IPS-NIHi11 (cell line): ENCODE measurements at places on chromosomes 4 and X.

- no peak for DNase-seq
Observed at GRCh38 chr4:95610061-95610569, 61.3 kb upstream of the UNC5C start.

DNA sequence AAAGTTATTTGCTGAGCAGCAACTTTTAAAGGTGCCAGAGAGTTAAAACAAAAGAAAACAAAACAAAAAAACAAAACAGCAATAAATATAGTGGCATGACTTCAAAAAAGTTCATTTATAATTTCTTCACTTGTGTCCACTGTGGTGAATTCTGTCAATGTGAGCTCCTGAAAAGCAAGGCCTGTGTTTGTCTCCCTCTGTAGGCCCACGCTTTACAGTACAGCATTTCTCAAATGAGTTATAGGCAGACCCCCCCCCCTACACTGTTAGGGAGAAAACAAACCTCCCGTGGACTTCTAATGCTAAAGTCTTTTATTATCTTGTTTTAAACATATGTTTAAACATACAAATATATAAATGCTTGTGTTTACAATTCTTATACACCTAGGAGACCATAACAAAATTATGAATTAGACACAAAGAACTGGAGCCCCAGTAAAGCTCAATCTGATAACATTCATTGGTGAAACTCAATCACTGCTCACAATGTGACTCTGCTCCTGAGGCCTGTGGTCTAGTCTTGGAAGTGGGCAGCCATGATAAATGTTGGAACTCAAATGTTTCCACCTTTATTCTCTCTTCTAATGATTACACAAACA, 47.0 kb upstream of the SCOC start:
- DNase-seq: peak; percentile 66

DNA sequence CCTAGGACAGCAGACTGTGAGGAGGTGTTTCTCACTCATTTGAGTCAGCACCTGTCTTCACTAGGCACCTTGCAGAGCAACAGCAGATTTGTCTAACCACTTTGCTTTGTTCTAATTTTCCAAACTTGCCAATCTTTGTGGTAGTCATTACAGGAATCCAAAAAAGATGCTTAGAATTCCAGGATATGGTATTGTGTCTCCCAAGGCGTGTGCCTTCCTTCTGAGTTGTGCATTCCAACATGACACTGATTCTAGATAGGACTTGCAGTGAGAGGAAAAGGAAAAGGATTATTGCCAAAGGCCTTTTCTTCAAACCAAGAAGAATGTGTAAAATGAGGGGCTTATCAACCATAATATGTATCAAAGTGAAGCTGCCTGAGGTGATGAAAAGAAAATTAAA, 126.2 kb downstream of the MAPK10 start:
- DNase-seq: no peak

DNA sequence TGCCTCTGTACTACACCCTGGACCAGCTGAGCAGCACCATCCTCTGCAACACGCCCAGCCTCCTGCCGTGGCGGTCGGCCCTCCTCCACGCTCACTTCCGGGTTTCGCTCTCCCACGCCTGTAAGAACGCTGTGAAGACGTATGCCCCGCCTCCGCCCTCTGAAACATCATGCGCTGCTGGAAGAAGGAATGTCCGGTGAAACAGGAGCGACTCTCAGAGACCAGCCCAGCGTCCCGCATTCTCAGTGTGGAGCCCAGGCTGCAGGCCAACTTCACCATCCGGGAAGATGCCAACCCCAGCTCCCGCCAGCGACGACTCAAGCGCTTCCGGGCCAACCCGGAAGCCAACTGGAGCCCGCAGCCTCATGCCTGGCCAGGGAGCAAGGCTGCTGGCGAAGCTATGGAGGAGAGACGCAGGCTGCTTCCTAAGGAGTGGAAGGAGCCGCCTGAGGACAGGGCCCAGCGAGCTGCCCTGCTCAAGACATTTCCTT, 186.1 kb upstream of the SLITRK2 start:
- no peak for DNase-seq

DNA sequence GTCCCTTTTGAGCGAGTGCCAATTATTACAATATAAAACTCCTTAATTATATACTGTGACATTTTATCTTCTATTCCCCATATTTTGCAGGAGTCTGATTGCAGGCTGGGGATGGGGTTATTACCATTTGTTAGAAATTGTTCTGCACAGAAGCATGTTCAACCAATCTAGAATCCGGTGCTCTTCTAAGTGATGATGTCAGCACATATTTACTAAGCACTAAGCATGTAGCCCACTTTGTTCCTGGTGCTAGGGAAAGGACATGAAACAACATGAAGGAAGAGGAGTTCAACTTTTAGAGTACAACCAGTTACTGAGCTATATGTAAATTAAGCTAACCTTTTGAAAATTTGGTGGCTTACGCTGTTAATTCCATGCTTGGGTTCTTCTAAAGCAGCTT, 52.8 kb upstream of the IL1RAPL2 start:
- no peak for DNase-seq

DNA sequence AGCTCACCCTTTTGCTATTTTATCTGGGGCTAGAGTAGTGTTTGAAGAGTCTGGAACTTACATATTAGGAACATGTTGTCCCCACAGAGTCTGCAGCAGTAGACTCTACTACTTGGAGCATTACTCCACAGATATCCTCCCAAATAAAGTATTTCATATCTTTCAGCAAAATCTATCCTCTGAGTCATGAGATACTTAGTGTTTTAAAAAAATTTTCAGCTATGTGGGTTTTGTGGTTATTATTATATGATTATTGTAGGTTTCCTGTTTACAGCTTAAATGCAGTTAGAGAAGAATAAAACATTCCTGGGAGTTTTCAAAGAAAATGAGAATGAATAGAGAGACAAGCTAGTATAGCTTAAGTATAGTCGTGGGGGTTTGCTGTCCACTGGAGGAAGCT, 30.9 kb downstream of the PAGE2 start:
- no peak for DNase-seq

- DNase-seq: no peak
Observed at GRCh38 chr4:10577508-10578426, 106.8 kb downstream of the CLNK start.

DNA sequence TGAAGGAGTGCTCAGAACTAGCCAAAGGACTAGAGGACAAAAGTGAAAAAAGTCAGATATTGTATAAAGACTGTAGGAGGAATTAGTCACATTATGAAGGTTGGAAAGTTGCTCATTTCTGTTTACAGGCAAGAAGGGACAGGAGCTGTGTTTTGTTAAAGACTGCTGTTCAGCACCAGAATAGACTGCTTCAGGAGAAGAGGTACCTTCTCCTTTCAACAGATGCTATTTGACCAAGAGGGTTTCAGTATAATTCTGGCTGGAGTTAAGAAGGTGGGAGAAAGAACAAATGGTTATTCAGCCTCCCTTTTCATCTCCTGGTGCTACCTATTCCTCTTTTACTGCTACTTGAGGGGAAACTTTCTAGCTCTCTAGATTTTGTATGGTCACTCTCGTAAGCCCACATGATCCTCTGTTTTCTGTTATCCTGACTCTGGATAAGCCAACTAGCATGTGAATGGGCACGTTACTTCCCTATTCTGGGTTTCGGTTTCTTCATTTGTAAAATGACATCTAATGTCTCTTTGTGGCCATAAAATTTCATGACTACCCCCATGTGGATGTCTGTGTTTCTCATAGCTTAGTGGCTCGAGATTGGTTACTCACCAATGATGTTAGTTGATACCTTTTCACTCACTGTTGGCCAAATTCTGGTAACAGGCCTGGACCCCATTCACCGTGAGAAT, 68.9 kb downstream of the SH2D1A start:
- DNase-seq: no peak

GRCh38 chrX:70444326-70444945, at the start of gene DLG3:
Gene DLG3, plus strand, starts transcription at chrX:70444835. Its CDS starts 367 bp downstream, at chrX:70445202.
- DNase-seq: peak; percentile 73

DNA sequence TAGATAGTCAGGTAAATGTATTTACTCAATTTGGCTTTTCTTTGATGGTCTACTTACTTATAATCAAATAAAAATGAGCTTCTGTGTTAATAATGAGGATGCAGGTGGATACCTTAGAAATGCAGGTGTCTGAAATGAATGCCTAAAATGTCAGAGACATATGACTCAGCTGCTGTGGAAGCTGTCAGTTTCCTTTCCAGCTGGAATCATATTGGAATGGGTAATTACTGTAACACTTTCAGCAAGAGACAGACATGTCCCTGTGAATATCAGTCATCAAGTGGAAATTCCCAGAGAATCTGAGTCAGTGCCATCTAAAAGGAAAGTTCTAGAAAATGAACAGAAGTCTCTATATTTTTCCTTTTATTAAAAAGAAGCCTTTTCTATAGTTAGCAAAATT, 783.0 kb upstream of the AADAT start:
- DNase-seq: no peak

GRCh38 chr4:48329976-48330375, 11.4 kb upstream of the SLAIN2 start:
- DNase-seq: no peak

DNA sequence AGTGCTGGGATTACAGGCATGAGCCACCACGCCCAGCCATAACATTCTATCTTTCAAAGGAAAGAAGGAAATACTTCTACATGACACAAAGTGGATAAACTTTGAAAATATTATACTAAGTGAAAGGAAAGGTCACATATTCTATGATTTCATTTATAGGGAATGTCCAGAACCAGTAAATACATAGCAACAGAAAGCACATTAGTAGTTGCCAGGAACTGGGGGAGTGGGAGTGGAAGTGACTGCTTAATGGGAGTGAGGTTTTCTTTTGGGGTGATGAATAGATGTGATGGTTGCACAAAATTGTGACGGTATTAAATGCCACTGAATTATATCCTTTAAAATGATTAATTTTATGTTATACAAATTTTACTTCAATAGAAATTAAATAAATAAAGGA, 95.7 kb upstream of the IL15 start:
- DNase-seq: no peak
